ENCODE measurements at places on chromosomes 5 and 9.

DNA sequence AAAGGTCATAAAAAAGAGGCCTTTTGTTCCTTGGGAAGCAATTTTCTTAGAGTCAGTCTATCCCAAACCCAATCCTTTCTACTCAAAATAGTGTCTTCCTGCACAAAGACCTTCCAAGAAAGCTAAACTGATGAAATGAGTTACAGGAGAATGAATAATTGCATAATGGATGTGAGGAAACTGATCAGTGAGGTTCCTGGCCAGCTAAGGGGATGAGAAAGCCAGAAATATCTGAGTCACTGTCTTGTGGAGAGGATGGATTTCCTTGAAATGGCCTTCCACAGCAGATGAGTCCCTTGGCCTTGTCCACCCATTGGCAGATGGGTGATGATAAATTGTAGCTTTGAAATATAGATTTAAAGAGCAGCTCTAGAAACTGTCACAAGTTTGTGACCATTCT is 756.1 kb downstream of the DNAH5 start:
- DNase-seq = no peak

GRCh38 chr9:128127990-128128835 is 684 bp upstream of the PTGES2 start:
- peak; percentile 83 for DNase-seq

- no peak for DNase-seq
Observed at GRCh38 chr5:57435701-57436134, 46.9 kb downstream of the ACTBL2 start.

DNA sequence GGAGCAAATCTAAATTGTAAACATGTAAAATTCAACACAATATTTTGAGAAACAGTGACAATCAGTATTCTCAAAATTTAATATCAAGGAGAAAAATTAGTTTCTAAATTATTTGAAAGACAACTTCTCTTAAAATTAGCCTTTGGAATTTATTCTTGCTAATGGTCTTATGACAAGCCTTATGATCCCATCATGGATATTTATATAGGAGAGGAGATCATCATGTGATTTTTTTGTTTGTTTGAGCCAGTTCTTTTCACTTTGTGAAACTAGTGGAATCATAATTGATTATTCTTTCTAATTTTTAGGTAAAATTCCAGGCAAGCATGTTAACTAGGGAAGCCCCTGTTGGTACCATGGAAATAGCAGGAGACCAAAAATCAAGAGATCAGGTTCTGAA is 24.7 kb downstream of the DMXL1 start:
- DNase-seq = no peak

GRCh38 chr9:14207352-14207995 is 106.5 kb downstream of the NFIB start:
- DNase-seq = no peak

DNA sequence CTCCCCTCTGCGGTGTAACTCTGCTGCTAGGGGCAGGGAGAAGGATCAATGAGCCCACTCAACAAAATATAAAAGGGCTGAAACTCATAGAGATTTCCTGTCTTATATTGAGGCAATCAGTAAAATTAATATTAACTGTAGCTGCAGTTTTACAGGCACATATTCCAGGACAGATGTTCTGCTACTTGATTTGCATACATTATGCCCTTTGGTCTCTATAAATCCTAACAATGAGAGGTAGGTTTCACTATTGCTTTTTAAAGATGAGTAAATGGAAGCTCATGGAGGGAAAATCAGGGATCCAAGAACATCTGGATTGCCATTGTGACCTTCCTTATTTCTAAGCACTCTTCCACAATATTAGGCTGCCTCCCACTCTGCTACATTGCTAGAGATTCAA is 23.5 kb upstream of the TRIM32 start:
- DNase-seq = no peak

GRCh38 chr5:77607324-77607723 is 31.2 kb downstream of the OTP start:
- no peak for DNase-seq

GRCh38 chr9:74630228-74630627 is 133.1 kb downstream of the RORB start:
- no peak for DNase-seq

DNA sequence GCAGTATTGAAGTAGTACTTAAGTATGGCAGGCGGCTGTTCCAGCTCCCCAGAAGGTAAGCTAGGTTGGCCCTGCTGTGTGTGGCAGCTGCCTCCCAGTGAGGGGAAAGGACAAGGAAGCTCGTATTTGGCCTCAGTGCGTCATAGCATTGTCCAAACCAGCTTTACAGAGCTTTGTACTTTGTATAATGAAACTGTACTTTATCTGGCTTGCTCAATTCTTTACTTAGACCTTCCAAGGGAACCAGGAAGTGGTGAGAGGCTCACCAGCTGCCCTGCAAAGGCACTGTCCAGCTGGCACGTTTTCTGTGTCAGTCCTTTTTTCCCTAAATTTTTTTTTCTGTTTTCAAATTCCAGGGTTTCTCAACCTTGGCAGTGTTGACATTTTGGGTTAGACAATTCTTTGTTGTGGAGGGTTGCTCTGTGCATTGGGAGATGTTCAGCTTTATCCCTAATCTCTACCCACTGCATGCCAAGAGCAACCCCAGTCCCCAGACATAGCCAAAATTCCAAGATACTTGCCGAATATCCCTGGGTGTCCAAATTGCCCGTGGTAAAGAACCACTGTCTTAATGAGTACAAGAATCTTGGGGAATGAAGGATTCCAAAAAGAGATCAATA is 474.5 kb downstream of the LRRC70 start:
- DNase-seq = no peak

GRCh38 chr9:99459919-99460318 is 237.8 kb downstream of the SEC61B start:
- no peak for DNase-seq

DNA sequence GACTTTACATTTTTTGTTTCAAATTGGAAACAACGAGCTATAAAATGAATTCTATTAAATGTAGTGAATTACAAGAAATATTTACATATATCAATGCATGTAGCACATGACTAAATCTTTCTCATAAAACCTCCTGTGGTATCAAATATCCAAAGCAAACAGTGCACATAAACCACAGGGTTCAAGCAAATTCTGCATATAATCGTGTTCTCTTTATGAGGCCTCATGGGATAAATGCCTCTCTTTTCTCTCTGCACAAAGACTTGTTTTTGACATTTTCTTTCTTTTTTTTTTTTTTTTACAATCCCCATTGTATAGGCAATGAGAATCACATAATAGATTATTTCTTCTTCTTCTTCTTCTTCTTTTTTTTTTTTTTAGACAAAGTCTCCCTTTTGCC is 1117.2 kb upstream of the DMAC1 start:
- no peak for DNase-seq

DNA sequence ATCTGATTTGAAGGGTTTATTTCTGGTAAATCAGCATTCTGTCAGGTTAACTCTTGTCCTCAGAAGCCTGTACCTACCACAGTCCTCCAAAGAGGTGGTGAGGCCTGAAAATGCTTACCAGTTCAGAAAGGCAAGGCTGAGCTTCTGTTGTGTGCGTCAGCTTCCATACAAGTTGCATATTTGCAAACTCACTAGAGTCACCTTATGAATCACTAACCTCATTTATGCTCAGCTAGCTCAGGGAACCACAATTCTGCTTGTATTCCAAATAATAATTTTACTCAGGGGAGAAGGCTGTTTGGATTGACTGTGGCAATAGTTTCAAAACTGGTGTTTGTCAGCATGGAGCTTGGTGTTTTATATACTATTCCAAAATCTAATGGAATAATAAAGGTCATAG is 355.1 kb upstream of the RFX3 start:
- no peak for DNase-seq

GRCh38 chr9:1709347-1709746 is 305.8 kb upstream of the SMARCA2 start:
- DNase-seq = no peak

DNA sequence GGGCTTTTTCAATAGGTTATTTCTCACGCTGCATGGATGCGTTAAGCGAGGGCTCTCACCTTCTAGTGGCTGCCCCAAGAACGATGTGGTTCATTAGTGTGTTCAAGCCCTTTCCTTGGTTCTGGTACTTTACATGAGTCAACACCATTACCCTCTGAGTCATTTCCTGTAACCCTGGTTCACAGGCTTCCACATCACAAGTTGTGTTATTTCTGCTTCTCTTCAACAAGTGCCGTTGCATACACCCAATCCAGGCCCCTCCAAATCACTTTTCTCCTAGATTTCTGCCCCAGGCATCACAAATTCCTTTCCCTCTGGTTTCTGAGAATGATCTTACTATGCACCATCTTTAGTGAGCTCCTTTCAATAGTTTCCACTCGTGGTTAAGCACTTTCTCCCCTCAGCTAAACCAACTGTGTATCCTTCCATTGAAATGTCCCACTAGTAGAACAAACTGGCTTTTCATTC is 69.5 kb upstream of the RAD23B start:
- no peak for DNase-seq

DNA sequence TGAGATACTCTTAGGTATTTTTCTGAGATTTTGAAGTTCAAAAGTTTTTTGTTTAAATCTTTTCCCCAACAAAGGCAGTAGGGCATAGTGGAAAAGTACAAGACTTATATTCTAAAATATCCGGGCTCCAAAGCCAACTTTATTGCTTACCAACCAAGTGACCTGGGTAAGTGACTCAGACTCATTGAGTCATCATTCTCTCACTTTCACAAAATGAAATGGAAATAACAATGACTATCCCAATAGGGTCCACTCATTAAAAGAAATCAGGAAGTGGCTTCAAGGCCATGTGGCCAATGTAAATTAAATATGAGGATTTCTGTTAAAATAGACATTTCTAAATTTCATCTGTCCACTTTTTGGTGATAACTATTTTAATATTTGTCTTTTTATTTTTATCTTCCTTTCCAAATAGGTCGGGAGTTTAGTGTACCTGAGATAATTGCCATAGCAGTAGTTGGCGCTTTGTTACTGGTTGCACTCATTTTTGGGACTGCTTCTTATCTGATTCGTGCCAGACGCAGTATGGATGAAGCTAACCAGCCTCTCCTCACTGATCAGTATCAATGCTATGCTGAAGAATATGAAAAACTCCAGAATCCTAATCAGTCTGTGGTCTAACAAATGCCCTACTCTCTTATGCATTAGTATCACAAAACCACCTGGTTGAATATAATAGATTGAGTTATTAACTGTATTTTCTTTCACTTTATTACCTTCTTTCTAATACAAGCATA is 15.5 kb downstream of the TYRP1 start:
- DNase-seq = no peak

- DNase-seq = no peak
Observed at GRCh38 chr9:75088646-75089372, 495 bp downstream of the OSTF1 start.

GRCh38 chr9:5805478-5805877 is 27.4 kb downstream of the ERMP1 start:
- no peak for DNase-seq

DNA sequence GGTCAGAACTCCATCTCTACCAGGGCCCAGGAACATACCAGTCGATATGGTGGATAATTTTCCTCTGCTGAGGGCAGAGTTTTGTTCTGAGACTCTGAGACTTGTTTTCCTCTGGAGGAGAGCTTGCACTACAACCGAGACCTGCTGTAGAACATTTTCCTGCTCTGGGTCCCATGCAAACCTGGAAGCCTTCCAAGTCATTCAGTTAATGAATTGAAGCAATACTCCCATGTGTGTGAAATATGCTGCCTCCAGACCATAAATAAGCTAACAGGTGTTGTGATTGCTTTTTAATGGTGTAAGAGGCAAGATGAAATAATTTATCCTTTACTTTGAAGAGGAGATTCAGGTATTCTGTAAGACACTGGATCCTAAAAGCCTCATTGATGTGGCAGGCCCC is 372.8 kb downstream of the TMEM167A start:
- no peak for DNase-seq

DNA sequence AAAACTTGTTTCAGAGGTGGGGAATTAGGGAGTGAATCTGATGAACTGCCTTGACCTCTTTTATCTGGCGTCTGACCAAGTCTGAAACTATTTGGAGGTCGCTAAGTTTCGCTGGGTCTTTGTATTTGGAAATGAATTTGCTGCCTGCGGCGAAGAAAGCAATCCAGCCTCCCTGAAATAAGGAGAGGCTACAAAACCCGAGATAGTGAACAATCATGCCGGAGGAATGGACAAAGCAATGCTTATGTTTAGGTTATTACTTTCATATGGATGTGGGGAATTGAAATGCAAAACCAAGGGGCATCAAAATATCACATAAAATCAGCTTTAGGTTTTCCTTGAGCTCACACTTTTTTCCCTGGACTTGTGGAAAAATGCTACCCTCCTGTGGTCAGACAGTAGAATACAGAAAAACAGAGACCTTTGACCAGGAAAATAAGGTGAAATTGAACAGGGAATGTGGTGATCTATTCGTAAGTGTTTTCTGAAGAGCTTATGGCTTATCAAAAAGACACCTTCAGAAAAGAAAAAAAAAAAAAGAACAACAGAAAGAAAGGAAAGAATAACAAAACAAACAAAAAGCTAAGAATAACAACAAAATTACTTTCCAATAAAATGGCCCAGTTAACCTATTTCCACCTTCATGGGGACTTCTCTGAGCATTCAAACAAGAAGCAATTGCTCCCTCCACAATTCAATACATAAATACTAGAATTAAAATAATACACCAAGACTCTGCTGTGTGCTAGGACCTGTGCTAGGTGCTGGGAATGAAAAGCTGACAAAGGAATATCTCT is 68.6 kb upstream of the DPYSL3 start:
- peak; percentile 42 for DNase-seq

DNA sequence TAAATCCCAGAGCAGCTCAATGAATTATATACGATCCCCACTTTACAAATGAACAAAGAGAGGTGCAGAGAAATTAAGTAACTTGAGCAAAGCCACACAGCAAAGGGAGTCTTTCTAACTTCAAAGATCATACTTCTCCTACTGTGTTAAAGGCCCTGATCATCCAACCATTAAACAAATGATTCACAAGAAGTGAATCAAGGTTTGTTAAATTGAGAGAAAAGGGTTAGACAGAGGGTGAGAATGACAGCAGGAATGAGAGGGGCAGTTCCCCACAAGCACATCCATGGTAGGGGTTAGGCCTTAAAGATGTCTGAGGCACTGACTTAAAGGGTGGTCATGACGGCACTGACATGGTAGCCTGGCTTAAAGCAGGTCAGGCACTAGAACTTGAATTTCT is 10.7 kb downstream of the IDNK start:
- no peak for DNase-seq

- no peak for DNase-seq
Observed at GRCh38 chr5:62614355-62614754, 35.7 kb downstream of the LRRC70 start.

- DNase-seq = peak; percentile 32
Observed at GRCh38 chr5:96065685-96066385, 104.2 kb upstream of the ELL2 start.

DNA sequence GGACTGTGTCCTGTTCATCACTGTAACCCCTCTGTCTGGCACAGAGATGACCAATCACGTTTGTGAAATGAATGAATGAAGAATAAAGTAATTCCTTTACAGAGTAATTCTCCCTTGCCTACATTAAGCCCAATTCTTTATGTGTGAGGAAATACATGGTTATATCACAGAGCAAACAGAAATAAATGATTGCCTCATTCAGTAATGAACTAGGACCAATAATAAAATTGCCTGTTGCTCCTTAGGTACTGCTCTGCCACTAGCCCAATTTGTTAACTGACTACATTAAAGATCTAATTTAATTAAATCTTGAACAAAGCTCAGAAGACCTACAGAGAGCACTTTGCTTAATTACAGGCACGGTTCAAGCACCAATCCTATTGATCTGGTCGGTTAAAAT is 121.8 kb downstream of the DCP2 start:
- DNase-seq = no peak
